ENCODE measurements at places on chromosomes 12 and 14. TPM values are rescaled to one million over a fixed set of nuclear protein-coding genes. Genes with fewer than 3 reads are reported as not detected.

Gene PPP4R4
- polyA plus RNA-seq = 8.0 TPM

DNA sequence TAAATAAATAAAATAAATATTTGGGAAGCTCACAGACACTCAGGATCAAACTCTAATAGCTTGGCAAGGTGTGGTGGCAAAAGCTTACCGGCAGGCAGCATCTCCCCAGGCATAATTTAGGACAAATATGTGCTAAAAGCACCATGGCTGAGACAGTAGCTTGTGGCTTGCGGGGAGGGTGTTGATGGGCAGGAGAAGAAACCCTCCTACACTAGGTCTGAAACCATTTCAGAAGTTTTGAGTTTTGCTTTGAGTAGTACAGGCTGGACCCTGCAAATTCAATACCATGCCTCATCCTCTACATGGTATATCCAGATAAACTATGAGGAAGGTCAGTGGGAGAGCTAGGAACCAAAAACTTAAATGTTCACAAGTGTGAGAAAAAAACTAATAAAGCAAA, 33.1 kb downstream of the MAP3K9 start:
- H3K4me1 ChIP-seq = peaks cover 7% of the 10 kb centered on the region
- H3K36me3 ChIP-seq = no peaks in the 10 kb centered on the region
- H3K4me3 ChIP-seq = no peak overlapping the region
- no peak overlapping the region for H3K27ac ChIP-seq

GRCh38 chr12:127516467-127516866, 750.5 kb upstream of the TMEM132C start:
- no peak overlapping the region for H3K4me3 ChIP-seq
- no peaks in the 10 kb centered on the region for H3K4me1 ChIP-seq
- no peaks in the 10 kb centered on the region for H3K27me3 ChIP-seq
- no peak overlapping the region for H3K27ac ChIP-seq
- H3K36me3 ChIP-seq = no peaks in the 10 kb centered on the region

DNA sequence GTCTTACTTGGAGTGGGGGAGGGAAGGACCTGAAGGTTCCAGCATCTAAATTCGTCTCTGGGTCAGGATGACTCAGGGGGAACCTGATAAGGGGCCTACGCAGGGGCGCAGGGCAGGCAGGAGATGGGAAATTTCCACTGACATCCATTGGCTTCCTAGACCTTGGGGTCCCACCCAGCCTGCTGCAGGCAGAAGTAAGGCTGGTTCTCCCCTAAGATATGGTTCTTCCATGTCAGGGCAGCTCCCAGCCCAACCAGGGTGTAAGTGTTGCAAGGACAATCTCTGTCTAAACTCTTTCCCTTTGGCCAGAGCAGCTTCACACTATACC, 2.1 kb upstream of the NDRG2 start:
- peaks cover 9% of the 10 kb centered on the region for H3K36me3 ChIP-seq
- no peaks in the 10 kb centered on the region for H3K27me3 ChIP-seq
- DNase-seq = no peak

DNA sequence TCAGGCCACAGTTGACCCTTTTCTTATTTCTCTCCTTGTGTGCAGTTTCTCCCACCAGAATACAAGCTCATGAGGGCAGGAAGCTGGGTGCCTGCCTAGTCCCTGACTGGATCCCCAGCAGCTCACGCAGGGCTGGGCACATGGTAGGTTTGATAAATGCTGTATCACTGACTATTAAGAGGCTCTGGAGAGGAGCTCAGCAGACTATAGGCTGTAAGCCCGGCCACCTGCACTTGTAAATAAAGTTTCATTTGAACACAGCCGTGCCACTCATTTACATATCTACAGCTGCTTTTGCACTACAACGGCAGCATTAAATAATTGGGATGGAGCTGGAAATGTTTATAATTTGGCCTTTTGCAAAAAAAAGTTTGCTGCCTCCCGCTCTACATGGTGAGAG, 32.0 kb downstream of the CHGA start:
- no peak for DNase-seq
- peaks cover 62% of the 10 kb centered on the region for H3K36me3 ChIP-seq
- no peaks in the 10 kb centered on the region for H3K27me3 ChIP-seq
- H3K27ac ChIP-seq = no peak overlapping the region

GRCh38 chr12:12121061-12121460, 50.3 kb downstream of the BCL2L14 start:
- H3K27me3 ChIP-seq = no peaks in the 10 kb centered on the region
- no peaks in the 10 kb centered on the region for H3K4me1 ChIP-seq
- H3K4me3 ChIP-seq = no peak overlapping the region
- no peak for DNase-seq

Gene PDZRN4
- 6.0 TPM for polyA plus RNA-seq

Gene PTHLH
- polyA plus RNA-seq = 4.4 TPM

DNA sequence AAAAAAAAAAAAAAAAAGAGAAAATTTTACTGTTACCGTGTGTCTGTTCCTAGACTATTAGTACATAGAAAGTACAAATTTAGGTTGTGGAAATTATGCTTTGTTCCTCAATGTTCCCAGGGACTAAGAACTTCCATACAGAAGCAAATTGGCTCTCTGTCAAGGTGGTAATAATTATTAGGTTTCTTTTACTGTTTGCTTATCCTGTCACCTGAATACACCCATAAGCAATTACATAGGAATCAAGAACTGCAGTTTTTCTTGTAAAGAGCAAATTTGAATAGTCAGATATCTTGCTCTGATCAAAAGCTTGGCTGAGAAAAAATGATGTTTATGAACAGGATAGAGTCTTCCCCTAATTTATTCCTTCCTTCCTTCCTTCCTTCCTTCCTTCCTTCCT, 191.2 kb downstream of the AEBP2 start:
- H3K4me3 ChIP-seq = no peak overlapping the region
- H3K4me1 ChIP-seq = no peaks in the 10 kb centered on the region
- no peaks in the 10 kb centered on the region for H3K27me3 ChIP-seq
- no peak overlapping the region for H3K27ac ChIP-seq
- no peak for DNase-seq
- no peaks in the 10 kb centered on the region for H3K36me3 ChIP-seq
